KG1 (cell line): ENCODE measurements at places on chromosomes 16 and 17.
A peak's percentile ranks its signal among the peaks of the same experiment; 100 is the strongest.

- DNase-seq, result no peak
Observed at GRCh38 chr16:4393240-4393600, 21.6 kb downstream of the VASN start.

DNA sequence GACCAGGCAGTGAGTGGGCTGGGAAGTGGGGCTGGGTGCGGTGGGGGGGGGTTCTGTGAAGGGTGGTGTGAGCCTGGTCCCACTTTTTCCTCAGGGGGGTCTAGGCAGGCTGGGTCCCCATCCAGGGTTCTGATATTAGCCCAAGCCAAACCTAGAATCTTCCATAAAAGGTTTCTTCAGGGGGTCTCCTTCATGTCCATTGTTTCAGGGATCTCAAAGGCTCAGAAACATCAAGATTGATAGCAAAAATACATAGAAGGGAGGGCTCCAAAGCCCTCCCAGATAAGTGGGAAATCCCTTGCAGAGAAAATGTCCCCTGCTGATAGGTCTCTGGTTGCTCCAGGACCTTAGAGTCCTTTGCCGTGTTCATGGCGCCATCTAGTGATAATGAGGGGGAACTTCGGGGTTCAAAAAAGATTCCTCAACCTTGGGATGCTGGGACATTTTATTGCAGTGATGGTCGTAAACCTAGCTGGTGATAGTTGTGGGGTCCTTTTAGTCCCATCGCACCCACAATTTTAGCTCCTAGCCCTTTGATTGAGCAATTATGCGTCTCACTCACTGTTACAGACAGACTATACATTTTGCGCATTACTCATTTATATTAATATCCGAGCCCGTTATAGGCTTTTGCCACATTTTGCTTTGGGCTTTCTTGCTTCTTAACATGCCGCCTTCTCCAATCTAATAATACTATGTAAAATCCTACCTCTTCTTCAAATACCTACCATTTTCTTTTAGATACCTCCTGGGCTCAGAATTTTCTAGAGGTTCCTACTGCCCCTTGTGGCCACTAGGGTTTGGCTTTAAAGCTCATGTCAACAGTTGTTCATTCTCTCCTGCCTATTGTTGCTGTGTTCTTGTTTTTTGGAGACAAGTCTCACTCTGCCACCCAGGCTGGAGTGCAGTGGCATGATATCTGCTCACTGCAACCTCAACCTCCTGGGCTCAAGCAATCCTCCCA is 35.1 kb downstream of the IGF2BP1 start:
- peak; percentile 48 for DNase-seq

GRCh38 chr16:52707676-52708337 is 160.9 kb upstream of the TOX3 start:
- no peak for DNase-seq

GRCh38 chr17:17672453-17673368 is 8.5 kb upstream of the RAI1 start:
- DNase-seq, result no peak

- DNase-seq, result no peak
Observed at GRCh38 chr17:61532826-61533225, 58.2 kb downstream of the NACA2 start.

DNA sequence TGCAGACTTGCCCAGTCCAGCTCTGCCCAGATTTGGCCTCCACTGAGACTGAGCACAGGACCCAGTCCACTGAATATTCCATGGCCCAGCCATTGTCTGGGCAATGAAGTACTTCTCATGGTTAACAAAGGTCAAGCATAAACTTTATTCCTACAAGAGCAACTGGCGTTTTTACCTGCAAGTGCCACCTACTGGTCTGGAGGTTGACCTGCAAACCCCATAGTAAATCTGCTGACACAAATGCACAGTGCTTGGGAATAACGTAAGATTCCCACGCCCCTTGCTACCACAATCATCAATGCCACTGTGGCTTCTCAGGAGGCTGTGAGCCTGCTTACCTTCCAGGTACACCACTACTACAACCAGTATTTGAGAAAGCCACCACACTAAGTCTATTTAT is 170.2 kb downstream of the CEP112 start:
- DNase-seq, result no peak

- DNase-seq, result no peak
Observed at GRCh38 chr16:89924925-89925307, 1.8 kb downstream of the TUBB3 start.

DNA sequence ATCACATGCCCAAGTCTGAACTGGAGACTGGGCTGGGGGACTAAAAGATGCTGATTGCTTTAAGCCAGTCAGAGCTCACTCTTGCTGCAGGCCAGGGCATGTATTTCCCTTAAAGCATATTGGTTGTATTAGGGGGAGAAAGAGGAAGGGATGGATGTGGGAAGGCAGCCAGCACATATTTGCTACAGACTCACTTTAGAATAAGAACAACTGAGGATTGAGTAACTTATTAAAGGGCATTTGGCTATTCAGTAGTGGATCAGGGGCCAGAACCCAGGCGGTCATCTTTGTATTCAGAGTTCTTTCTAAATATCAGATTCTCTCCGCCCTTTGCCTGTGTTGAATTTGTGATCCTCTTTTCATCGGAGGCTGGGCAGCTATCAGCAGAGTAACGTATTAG is 231.7 kb downstream of the HAPSTR1 start:
- no peak for DNase-seq

DNA sequence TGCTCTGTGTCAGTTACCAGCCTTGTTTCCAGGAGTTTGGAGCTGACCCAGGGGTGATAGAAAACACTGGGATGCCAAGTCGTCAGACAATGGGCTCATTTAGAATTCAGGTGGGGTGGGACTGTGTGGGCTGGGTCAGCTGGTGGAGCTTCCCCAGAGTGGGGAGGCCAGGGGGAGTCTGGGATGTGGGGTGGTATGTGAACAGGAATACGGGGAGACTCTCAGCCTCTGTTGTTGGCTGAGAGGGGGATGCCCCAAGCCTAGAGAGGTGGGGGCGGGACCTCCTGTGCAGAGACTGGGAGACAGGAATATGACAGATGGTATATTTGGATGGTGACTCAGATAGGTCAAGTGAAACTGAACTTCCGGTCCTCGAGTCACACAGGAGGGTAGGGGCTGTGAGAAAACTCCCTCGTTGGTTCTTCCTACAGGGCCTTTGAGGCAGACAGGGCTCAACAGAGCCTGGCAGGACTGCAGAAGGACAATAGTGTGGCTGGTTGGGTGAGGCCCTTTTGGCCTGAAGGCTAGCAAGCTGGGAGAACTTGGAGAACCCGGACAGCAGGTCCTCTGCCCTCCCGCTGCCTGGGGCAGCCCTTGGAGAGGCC is 23.7 kb downstream of the CDH1 start:
- no peak for DNase-seq

DNA sequence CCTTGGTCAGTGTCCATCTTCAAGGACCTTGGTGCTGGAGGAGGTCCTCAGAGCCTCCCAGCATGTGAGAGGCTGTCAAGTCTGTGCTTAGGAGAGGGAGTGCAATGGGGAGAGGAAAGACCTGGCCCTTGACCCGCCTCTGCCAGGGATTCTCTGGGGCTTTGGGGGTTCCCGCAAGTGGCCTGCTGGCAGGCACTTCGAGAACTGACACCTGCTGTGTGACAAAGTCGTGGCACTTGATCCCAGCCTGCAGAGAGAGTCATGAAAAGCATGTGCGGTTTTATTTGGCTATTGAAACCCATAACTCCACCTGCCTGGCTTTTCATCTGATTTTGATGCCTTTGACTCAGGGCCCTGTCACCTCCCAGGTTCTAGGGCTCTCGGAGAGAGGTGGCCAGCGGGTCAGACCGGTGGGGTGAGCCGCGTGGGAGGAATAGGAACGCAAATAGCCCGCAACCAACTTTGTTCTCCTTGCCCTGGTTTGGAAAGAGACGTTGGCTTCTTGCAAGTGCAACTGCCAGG is 42.8 kb upstream of the GSE1 start:
- DNase-seq, result peak; percentile 55
